Spleen (tissue), 13 donors: ENCODE measurements at places on chromosomes 5 and 9. TPM values are rescaled to one million over a fixed set of nuclear protein-coding genes. Genes with fewer than 3 reads are reported as not detected.

The IL5 gene
- not detected for total RNA-seq

The CCDC171 gene
- total RNA-seq = 0.91 TPM

The PCDHB15 gene
- 4.6 TPM for total RNA-seq

The FAM170A gene
- not detected for total RNA-seq

The GRXCR2 gene
- not detected for total RNA-seq

The KCNT1 gene
- total RNA-seq = 37.2 TPM

The MAMDC4 gene
- 11.3 TPM for total RNA-seq

The PCDHGA4 gene
- 2.7 TPM for total RNA-seq

The SLC6A18 gene
- not detected for total RNA-seq

The PDLIM4 gene
- 3.7 TPM for total RNA-seq

The GRM6 gene
- not detected for total RNA-seq

The MCIDAS gene
- total RNA-seq = not detected

The ADAM19 gene
- 71.1 TPM for total RNA-seq

The SWI5 gene
- total RNA-seq = 13.6 TPM

The SH2D3C gene
- 47.6 TPM for total RNA-seq

The ZCCHC7 gene
- total RNA-seq = 31.9 TPM
